ENCODE measurements at places on chromosomes 12 and 14.

DNA sequence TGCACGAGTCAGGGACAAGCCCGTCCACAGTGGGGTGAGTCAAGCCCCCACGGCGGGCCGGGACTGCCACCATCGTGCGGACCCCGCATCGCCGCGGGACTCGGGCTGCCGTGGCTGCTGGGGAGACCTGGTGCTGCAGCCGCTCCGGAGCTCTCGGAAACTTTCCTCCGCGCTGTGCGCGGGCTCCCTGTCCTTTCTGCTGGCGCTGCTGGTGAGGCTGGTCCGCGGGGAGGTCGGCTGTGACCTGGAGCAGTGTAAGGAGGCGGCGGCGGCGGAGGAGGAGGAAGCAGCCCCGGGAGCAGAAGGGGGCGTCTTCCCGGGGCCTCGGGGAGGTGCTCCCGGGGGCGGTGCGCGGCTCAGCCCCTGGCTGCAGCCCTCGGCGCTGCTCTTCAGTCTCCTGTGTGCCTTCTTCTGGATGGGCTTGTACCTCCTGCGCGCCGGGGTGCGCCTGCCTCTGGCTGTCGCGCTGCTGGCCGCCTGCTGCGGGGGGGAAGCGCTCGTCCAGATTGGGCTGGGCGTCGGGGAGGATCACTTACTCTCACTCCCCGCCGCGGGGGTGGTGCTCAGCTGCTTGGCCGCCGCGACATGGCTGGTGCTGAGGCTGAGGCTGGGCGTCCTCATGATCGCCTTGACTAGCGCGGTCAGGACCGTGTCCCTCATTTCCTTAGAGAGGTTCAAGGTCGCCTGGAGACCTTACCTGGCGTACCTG lies 1.1 kb downstream of the PDE3A start:
- no peak for DNase-seq

DNA sequence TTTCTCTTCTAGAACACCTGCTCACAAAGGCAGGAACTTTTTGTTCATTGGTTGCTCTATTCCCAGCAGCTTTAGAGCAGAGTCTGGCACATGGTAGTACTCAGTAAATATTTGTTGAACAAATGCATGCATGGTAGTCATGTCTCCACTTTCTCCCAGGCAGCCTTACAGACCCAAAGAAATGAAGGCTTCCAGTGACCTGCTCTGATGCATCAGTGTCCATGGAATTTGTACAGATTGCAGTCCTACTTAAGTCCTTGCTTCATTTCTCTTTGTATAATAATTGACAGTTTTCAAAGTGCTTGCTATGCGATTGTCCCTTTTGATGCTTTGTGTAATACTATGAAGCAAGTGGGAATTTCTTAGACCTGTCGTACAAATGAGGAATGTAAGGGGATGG lies 119.6 kb downstream of the DERA start:
- peak; percentile 11 for DNase-seq

- peak; percentile 33 for DNase-seq
These were observed 3.2 kb upstream of the FICD start for GRCh38 chr12:108511633-108512540.

DNA sequence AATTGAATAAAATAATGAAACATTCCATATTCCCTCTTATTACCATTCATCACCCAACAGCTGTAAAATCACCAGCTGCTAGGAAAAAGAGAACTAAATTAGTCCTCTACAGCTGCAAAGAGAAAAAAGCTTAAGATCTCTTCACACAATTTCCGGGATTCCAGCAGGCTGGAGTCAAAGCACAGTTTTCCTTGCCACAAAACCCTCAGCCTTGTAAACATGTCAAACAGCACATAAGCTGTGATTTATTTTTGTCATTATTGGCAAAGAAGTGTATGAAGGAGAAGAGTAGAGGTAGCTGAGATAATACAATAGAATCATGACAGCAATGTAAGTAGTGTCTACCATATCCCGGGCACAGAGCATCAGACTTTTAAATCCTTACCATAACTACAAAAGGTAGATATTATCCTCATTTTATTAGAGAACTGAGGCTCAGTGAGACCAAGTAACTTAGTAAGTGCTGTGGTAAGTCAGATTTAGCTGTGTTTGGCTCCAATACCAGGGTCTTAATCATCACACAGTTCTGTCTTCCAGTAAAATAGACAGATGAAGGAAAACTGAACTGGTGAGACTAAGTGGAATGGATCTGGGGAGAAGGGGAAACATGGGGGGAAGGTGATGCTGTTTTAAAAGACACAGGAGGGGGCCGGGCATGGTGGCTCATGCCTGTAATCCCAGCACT lies 57.3 kb downstream of the NTN4 start:
- no peak for DNase-seq

DNA sequence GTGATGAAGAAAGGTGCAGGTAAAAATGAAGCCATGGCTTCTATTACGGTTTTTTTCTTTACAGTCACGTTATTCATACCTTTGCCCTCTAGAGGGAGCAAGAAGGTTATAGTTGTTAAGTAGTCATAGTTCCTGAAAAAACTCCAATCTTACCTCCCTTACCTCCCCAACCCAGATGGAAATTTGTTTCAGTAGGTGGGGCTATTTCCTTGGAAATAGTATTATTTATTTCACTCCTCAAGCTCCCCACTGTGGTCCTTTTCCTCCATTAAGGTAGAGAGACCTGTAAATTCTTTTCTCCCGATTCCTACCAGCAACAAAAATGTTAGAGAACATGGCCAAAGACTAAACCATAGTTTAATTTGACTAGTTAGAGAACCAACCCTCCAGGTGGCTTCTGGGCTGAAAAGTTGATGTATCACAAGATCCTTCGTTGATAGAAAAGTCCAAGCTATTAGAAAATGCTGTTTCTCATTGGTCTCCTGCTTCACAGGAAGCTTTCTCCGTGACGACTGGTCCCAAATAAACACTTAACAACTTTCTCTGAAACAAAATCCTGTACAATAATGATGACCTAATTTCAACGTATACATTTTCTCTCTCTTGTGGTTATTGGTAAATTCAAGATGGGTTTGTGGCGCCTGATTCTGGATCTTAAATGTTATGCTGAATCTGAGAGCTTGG lies 43.5 kb downstream of the TMX1 start:
- DNase-seq = peak; percentile 65

- no peak for DNase-seq
These were observed 99.2 kb upstream of the AMN1 start for GRCh38 chr12:31828071-31828470.

DNA sequence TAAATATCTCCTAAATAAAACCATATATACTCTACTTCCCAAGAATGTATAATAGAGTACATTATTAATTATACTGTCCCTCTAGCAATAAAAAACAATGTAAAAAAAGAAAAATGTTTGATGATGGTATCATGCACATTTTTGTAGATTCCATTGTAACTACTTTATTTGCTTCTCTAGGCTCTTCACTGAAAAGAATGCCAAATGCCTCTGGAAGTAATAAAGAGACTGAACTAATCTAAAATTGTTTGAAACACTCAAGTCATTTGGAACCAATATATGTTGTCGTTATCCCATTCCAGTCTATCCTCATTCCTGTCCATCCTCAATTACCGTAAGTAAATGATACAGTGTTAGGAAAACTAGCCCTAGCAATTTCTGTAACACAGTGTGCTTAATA lies 233.6 kb downstream of the C12orf50 start:
- DNase-seq = no peak

- no peak for DNase-seq
These were observed 9.1 kb downstream of the ITPK1 start for GRCh38 chr14:93106541-93107156.

DNA sequence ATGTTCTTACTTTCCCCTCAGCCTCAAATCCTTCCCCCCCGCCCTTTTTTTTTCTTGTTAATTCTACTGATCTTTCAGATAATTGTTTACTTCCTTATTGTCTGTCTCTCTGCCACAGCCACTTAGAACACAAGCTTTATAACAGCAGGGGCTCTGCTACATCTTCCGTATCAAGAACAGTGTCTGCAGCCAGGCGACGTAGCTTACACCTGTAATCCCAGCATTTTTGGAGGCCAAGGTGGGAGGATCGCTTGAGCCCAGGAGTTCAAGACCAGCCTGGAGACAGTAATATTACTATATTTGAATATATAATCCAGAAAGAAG lies 5.4 kb downstream of the SOS2 start:
- DNase-seq = peak; percentile 85

DNA sequence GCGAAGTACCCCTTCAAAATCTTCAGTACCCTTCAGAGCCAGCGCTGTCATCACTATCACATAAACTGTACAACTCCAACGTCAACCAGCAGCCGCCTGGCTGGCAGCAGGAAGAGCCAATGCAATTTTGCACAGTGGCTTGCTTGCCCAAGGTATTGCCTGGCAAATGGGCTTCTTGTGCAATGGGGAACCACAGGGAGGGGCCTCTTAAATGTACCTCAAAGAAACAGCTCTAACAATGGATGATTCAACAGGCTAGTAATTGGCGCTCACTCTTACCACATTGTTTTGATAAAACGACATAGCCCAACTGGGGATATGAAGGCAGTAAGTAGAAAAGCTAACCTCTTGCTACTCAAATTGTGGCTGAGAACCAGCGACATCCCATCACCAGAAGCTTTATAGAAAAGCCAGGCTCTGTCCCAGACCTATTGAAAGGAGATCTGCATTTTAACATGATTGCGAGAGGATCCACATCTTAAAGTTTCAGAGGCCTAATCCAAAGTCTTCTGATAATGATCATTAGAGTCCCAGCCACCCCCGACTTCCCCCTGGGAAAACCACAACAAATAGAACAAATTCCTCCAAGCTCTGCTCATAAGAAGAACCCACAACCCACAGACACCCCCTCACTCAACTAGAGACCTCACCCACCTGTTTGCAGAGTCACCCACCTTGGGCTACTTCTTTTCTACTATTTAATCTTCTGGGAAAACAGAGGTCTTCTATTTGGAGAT lies 125.3 kb upstream of the HIF1A start:
- DNase-seq = no peak

DNA sequence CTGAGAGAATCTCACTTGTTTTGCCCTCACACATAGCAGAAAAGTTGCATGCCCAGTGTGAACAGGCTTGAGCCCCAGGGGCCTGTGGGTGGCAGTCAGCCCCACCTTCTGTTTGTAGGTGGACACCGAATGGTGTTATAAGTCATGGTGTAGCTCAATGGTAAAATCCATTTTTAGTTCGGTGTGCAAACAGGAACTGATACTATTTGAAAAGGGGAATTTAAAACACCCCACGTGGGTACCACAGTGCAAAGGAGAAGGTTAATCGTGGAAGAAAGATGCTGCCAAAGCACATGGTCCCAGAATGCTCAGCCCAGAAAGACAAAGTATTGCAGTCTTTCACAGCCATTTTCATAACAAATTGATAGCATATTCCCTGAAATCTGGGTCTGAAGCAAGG lies 71.8 kb upstream of the GZMB start:
- no peak for DNase-seq

GRCh38 chr14:80448267-80448666 lies 237.0 kb upstream of the DIO2 start:
- peak; percentile 65 for DNase-seq

- peak; percentile 56 for DNase-seq
These were observed 93.0 kb upstream of the PRKD1 start for GRCh38 chr14:30020687-30021086.

DNA sequence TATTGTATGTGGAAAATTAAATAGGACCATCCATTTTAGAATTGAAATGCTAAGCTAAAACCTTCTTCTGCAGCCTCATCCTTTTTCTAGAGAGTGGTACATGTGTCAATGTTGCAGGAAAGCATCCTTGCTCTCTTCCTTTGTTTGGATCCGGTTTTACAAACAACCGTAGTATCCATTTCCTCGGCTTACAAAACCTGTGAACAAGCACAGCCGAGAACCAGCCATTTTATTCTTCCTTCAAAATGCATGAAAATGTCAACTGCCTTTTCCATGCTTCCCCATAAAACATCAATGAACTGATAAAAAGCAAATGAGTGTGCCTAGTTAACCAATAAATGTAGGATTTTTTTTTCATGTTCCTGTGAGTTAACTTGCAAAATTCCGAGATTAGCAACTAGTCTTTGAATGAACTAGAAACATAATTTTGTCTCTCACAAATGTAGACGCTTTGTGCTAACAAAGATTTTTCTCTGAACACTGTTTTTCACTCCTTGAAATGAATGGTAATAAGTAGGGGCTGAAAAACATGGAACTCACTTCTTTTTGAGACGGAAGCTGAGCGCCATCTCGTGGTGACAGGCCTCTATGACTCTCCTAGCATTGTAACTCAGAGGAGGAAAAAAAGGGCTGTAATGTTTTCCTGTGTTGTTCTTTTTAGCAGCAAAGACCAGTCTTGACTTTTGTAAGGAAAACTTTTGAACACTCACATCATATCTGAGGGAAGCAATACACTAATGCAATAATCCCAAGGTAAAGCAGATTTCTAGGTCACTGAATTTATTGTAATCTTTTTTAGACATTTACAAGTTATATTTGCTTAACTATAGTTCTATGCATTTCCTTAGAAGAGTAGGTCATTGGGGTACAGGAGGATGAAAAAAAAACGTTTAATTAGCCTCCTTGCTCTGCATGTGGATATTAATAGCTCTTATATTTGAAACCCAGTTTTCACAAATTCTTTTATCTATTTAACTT lies 157.4 kb upstream of the FOXG1 start:
- DNase-seq = peak; percentile 8

DNA sequence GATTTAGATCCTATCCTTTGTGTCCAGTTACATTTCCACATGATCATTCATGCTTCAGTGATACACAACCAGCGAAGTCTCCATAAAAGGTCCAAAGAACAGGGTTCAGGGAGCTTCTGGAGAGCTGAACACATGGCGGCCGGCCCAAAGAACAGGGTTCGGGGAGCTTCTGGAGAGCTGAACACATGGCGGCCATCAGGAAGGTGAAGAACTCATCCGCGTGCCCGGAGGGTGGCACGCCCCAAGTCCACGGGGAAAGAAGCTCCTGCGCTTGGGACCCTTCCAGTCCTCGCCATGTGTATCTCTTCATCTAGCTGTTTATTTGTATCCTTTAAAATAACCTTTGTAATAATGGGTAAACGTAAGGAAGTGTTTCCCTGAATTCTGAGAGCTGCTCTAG lies 91.9 kb upstream of the FLRT2 start:
- DNase-seq = no peak

DNA sequence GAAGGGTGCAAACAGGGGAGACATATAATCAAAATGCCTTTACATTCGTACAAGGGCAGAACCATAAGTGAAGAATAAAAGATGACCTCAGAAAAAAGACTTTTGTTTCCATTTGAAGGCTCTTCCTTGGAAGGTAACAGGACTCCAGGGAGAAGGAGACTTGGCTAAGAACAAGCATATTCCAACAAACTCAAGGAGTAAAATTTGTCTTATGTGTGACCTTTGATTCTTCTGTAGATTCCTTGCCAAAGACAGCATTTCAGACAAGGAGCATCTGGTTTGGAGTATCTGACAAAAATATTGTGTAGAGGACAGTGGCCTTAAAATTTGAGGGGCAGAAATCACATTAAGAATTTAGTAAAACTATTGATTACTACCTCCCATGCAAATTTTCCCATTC lies 991.9 kb downstream of the FLRT2 start:
- DNase-seq = no peak

GRCh38 chr14:79831195-79831892 lies 380.0 kb downstream of the DIO2 start:
- DNase-seq = no peak

- no peak for DNase-seq
These were observed 106.9 kb upstream of the DYRK2 start for GRCh38 chr12:67541625-67541991.

- DNase-seq = no peak
These were observed 116.7 kb downstream of the PRKCH start for GRCh38 chr14:61438036-61438435.

Measured in LNCaP clone FGC (cell line).